Left lobe of liver (tissue), 2 donors: ENCODE measurements at places on chromosomes 7 and 10. TPM values are rescaled to one million over a fixed set of nuclear protein-coding genes. Genes with fewer than 3 reads are reported as not detected.

The ANTXRL gene
- total RNA-seq: not detected

The MMP21 gene
- 0.20 TPM for total RNA-seq

The MUC12 gene
- total RNA-seq: 0.05 TPM

The ST8SIA6 gene
- total RNA-seq: 1.8 TPM

The CLCN1 gene
- not detected for total RNA-seq

The COMMD3 gene
- total RNA-seq: 30.1 TPM

The OR13A1 gene
- not detected for total RNA-seq

The CPSF4 gene
- total RNA-seq: 14.4 TPM

The NKX2-3 gene
- total RNA-seq: 0.08 TPM
